Upper lobe of right lung (tissue), 1 donor: ENCODE measurements at places on chromosomes 3 and 15. TPM values are rescaled to one million over a fixed set of nuclear protein-coding genes. Genes with fewer than 3 reads are reported as not detected.

LEO1 gene
- total RNA-seq = 13.2 TPM

DNA sequence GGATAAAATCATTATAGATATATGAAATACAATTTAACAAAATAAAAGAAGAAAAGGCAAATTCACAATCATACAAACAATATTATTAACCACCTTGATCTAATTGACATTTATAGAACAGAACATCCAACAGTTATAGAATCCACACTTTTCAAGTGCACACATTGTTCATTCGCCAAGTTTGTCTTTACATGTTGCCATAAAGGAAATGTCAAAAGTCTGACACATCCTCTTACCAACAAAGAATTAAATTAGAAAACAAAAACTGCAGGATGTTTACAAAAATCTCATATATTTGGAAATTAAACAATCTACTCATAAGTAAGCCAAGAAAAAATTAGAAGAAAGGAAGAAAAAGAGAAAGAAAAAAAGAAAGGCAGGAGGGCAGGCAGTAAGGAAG, 909.2 kb upstream of the EPHA6 start:
- DNase-seq = no peak

DNA sequence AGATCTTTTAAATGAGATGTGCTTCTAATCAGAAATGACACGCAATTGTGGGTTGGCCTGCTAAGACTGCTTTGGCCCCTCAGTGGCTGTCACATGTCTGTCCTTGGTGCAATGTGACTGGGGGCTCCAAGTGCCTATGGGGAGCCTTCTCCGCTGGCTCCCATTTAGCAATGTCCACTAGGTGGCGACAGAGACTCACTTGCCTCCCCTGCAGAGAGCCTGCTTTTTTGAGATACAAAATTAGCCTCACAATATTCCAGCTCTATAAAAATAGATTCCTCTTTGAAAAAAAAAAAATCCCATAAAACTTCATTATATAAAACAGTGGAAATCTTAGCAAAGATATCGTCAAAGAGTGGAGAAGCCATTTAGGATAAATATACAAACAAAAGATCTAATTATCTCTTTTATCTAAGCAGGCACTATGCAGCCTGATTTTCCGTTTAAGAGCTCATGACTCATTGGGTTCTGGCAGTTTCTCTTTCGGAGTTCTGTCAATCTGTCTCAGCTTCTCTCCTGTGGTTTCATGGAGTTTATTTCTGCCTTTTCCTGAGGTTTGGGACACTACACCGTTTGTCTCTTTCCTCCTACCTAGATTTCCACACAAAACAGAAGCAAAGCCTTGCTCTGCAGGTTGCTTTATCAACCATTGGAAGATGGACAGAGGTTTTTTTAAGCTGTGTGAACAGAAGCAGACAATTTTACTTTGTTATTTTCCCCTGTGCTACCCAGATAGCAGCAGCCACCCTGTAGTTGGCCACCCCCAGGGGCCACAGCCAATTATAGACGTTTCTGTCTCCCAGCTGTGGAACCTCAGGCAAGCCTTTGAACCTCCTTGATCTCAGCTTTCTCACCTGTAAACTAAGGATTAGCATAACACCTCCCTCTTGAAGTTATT, 68.4 kb upstream of the TNFAIP8L3 start:
- no peak for DNase-seq

DNA sequence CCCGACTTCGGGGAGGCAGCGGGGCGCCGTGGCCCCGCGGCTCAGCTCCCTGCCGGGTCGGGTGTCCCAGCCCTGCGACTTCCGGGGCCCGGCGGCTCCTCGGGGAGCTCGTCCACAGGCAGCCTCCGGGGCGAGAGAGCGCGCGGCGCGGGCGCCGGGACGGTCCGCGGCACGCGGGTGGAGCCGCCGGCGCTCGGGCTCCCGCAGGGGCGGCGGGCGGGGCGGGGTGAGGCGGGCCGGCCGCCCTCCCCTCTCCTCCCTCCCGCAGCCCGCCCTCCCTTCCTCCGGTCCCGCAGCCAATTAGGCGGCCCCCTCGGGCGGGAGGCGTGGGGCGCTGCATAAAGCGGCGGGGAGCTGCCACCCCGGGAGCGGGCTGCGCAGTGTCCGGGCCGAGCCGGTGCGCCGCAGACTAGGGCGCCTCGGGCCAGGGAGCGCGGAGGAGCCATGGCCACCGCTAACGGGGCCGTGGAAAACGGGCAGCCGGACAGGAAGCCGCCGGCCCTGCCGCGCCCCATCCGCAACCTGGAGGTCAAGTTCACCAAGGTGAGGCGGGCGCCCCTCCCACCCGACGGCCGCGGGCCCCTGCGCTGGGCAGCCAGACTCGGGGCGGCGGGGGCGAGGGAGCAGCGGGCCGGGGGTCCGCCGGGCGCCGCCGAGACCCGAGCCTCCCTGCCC, at the start of gene ALDH1A3:
ALDH1A3 (plus strand) TSS at position 368 of the 675 bp plus-strand sequence; CDS start at position 445, 77 bp downstream.
- DNase-seq = no peak

DNA sequence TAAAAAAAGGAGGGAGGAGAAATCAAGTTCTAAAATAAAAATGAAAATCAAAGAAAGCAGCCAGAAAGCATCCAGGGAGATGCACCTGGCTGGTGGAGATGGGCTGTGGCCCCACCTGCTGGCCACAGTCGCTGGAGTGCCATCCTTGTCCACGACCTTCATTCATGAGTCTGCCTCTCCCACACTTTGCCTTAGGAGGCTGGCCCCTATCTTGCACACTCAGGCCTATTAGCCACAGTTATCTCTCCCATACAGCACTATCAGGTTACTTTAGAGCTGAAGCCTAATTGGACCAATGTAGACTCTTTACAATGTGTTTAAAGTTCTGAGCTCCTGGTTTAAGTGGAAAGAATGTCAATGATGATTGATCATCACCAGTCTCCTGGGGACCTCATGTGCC, 392.0 kb upstream of the RORA start:
- no peak for DNase-seq

- DNase-seq = no peak
Measured at GRCh38 chr15:36951731-36952247, 148.6 kb downstream of the MEIS2 start.

GRCh38 chr3:183122257-183122932, 23.1 kb upstream of the MCCC1 start:
- no peak for DNase-seq

GRCh38 chr3:148854061-148854460, 11.0 kb upstream of the CPA3 start:
- no peak for DNase-seq

GRCh38 chr15:68334661-68335124, 57.1 kb downstream of the FEM1B start:
- no peak for DNase-seq

GRCh38 chr3:171123915-171124314, 97.4 kb upstream of the SLC2A2 start:
- no peak for DNase-seq

CHDH gene
- 10.9 TPM for total RNA-seq

PIK3R4 gene
- 32.2 TPM for total RNA-seq

GRCh38 chr3:159829539-159830227, 159.0 kb upstream of the IL12A start:
- no peak for DNase-seq

DNA sequence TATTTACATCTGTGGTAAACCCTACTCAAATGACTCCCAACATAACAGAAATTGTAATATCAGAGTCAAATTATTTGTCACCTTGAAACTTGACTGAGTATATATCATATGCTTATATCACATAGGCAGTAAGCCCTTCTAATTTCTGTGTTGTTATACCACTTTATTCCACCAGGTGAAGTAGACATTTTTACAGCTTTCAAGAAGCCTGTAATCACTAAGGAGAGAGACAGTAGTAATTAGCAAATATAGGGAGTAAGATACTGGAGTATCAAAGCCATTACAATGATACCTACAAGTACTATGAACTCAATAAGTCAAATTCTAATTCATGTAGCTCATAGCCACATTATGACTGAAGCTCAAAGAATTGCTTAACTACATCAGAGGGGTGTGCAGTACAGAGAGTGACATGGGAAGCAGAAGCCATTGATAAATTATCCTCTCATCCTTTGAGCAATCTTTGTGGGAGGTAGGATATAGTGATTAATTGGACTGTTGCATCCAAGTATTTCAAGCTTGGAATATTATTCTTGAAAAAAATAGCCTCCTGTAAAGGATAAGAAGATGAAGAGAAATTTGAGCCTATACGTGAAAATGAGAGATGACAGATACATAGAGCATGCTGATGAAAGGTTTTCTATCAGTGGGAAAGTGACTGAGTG, 1005.9 kb downstream of the ZPLD1 start:
- DNase-seq = no peak

PRR23C gene
- total RNA-seq = not detected

DNA sequence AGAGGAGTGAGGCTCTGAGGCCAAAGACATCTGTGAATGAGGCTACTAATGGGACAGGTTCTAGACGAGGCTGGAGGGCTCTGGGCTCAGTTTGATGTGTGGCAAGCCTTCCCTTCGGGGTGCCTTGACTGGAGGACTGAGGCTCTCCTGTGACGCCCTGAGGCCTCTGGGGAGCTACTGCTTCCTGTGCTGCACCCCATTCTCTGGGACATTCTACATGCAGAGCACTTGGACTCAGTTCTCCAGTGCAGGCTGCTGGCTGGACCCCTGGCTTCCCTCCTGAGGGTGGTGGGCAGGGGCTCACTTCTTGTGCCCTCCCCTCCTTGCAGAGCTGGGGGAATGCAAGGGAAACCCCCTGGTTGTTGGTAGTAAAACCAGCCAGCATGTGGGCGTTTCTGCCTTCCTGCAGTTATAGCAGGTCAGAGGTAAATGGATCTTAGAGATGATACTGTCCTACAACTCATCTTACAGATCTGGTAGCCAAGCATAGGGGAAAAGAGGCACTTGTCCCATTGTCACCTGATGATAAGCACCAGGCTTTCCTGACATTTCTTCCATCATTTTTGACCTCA, 133.3 kb downstream of the CHDH start:
- no peak for DNase-seq

CORO2B gene
- 3.6 TPM for total RNA-seq

- DNase-seq = no peak
Measured at GRCh38 chr3:10373686-10374261, 52.9 kb upstream of the SEC13 start.

GRCh38 chr3:877001-877400, 215.8 kb upstream of the CNTN6 start:
- DNase-seq = no peak

- no peak for DNase-seq
Measured at GRCh38 chr3:17847156-17847555, 104.7 kb upstream of the TBC1D5 start.

GALNT15 gene
- total RNA-seq = 10.3 TPM

DNA sequence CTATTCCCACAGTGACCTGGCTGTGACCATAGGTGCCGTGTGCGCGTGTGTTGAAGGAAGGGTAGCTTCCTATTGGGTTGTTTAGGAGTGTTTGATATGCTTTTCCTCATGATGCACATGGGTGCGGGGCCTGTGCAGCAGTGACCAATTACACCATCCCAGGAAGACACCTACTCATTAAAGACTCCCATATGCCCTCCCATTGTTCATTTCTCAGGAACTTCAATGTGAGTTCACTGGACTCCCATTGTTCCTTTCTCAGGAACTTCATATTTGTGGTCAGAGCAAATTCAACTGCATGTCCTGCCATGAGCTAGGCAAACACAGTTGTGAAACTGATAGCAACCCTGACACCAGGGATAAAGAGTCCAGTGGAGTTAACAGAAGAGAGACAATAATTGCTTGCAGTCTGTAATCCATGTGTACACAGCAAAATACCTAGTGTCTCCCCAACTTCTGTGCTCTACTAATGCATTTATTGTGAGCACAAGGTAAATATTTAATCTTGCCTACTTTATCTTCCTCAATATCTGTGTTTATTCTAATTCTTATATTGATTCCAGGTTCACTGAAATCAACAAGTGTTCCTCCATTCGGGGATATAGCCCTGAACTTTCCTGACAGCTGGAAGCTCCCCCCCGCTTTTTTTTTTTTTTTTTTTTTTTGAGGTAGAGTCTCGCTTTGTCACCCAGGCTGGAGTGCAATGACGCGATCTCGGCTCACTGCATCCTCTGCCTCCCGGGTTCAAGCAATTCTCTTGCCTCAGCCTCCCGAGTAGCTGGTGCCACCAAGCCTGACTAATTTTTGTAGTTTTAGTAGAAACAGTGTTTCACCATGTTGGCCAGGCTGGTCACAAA, 57.5 kb upstream of the GCNT3 start:
- DNase-seq = no peak

- DNase-seq = no peak
Measured at GRCh38 chr15:63553388-63553791, 43.8 kb upstream of the FBXL22 start.

TNFSF10 gene
- 140 TPM for total RNA-seq

GRCh38 chr3:187745201-187746058, at the start of gene BCL6:
Gene BCL6 (minus strand): TSS chr3:187745468. CDS start chr3:187733693, 11,775 bp downstream.
- DNase-seq = peak; percentile 96

- no peak for DNase-seq
Measured at GRCh38 chr15:23647001-23647295, 719 bp downstream of the MAGEL2 start.

BNC1 gene
- 3.1 TPM for total RNA-seq

DNA sequence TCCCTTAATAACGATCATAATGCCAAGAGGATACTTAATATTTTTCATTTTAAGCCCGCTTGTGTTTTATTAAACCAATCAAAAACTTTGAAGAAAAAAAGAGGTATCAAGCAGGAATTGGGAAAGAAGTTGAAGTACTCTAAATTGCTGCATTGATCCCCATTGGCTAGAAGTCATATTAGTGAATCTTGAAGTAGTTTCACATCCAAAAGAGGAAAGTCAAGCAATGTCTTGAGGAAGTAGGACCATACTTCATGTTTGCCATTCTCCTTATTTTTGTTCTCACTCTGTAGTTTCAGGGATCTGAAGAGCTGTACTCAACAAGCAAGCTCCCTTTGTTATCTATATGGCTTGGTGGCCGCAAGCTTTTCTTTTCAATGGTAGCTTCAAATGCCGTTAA, 2.2 kb downstream of the SCAANT1 start:
- DNase-seq = no peak

GRCh38 chr15:99976811-99977271, 243.6 kb upstream of the LYSMD4 start:
- no peak for DNase-seq

CLEC3B gene
- total RNA-seq = 265 TPM

- DNase-seq = no peak
Measured at GRCh38 chr3:66378256-66378655, 122.6 kb downstream of the LRIG1 start.

GPR27 gene
- 3.7 TPM for total RNA-seq

DNA sequence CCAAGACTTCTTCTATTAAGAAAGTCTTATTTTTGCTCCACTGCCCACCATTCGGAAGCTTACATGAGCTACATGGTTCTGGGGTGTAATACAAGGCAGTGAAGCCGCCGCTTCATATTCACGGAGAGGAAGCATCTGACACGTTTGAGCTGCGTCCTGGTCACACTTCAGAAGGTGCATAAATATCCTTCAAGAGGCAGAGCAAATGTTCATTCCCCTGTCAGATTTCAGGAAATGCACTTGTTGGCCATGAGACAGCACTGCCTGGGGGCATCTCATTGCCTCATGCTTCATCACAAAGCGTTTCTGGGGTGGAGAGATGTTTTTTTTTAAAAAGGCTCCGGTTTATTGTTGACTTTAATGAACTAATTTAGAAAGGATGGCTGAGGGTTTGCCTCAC, 119.9 kb downstream of the CADPS start:
- DNase-seq = no peak

GRCh38 chr3:52763466-52763865, 7.3 kb downstream of the NEK4 start:
- DNase-seq = no peak

PCLAF gene
- total RNA-seq = 2.8 TPM

GRCh38 chr3:147838652-147839051, 429.5 kb downstream of the ZIC1 start:
- no peak for DNase-seq

GRCh38 chr3:13006216-13006990, 66.8 kb downstream of the IQSEC1 start:
- no peak for DNase-seq

COL8A1 gene
- 95.1 TPM for total RNA-seq

WDR53 gene
- 13.8 TPM for total RNA-seq

- peak; percentile 70 for DNase-seq
Measured at GRCh38 chr3:141366285-141367037, 1.8 kb upstream of the ZBTB38 start.
